ENCODE measurements at places on chromosomes 1 and 21.

GRCh38 chr1:37691497-37692077 lies 729 bp upstream of the CDCA8 start:
- DNase-seq: no peak

DNA sequence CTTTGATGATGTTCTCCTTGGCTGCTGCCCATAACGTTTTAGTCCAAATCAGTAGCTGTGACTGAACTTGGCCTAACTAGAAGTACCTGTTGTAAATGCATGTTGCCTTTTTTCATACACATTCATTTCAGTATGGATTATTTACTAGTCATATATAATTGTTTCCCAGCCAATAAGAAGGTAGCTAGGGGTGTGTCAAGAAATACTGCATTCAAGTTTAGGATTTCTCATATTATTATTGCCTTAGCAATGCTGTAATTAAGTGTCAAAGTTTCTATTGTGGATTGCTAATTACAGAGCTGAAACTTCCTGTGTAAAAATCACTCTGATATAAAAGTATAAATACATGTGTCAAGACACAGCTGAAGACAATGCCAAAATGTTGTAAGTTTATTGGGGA lies at the start of gene CLDN17:
Gene CLDN17 (minus strand): TSS at position 101 of the 400 bp plus-strand sequence. CDS start 188 bp downstream, outside the sequence.
- no peak for DNase-seq

- no peak for DNase-seq
Measured at GRCh38 chr1:10734962-10735544, 61.4 kb downstream of the CASZ1 start.

GRCh38 chr21:26883768-26884167 lies 38.6 kb upstream of the ADAMTS1 start:
- no peak for DNase-seq

GRCh38 chr1:22402356-22403053 lies 49.1 kb upstream of the ZBTB40 start:
- DNase-seq: no peak

DNA sequence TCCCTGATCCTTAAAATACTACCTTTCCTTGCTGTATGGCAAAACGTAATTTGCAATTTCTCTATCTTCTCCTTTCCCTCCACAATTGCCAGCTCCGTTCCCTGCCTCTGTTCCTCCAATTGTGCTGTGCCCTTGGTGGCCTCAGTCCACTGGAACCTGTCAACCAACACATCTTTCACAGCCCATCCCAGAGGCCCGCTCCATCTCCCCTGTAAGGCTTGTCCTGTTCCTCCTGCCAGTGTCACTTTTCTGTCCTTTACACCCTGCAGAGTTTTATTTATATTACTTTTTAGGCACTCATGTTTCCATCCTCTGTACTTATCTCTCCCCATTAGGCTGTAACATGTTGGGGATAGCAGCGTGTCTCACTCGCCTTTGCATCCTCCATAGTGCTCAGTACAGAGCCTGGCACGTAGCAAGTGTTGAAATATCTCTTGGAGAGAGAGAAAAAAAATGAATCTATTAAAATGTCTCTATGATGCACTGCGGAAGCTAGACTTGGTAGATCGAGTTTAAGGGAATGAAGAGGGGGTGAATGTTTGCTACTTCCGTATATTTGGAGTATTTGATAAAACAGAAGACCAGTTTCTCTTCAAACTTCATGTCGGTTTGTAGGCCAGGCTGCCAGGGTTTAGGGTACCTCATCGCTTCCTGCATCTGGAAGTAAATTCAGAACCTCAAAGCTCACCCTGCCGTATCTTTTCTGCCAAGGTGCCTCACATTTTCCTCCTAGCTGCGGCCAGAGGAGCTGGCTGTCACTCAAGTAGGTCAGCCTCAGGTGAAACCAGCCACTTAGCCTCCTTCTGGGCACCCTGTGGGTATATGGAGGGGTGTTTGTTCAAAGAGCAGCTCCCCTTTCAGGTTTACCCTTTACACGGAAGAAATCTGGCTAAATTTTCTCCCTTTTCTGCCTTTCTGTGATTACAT lies 303.8 kb downstream of the TM2D1 start:
- DNase-seq: no peak

- DNase-seq: no peak
Measured at GRCh38 chr1:89279011-89279466, 6.4 kb upstream of the GBP5 start.

- no peak for DNase-seq
Measured at GRCh38 chr1:228007049-228007800, 427 bp downstream of the WNT3A start.

DNA sequence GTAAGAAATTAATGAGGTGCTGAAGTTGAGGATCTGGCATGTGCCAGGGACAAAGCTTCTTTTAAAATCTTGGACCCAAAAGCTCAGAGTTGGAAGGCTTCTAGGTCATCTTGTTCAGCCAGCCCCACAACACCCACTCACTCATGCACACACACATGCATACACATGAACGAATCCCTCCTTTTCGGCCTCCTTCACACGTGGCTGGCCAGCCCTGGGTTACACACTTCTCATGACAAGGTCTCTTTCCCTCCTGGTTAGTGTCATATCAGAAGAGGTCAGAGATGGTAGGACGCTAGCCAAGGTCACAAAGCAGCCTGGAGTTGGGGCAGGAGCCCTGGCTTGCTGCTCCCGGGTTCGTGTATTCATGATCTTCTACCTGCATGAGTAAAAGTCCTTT lies 6.9 kb downstream of the DMBX1 start:
- DNase-seq: no peak

- no peak for DNase-seq
Measured at GRCh38 chr1:155093911-155094621, 15.4 kb downstream of the EFNA3 start.

- no peak for DNase-seq
Measured at GRCh38 chr1:95426772-95427171, 192.8 kb downstream of the RWDD3 start.

GRCh38 chr1:80657707-80658106 lies 1143.0 kb upstream of the ADGRL2 start:
- no peak for DNase-seq

DNA sequence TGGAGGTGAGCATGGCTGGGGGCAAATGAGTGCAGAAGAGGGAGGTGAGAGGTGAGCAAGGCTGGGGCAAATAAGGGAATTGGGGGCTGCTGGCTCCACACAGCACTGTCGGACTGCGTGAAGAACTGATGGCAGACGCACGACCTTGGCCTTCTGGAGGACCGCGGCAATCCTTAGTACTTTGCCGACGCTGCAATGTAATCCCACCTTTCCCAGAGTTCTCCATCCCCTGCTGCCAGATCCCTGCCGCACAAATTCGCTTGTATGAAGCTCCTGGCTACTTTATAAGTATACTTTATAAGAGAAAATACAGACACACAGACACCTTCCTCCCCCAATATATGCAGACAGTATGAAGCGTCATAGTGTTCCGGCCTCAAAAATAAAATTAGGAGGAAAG lies 472.4 kb downstream of the SMYD3 start:
- DNase-seq: no peak

GRCh38 chr1:33624261-33624990 lies 152.0 kb downstream of the ZSCAN20 start:
- DNase-seq: no peak

- no peak for DNase-seq
Measured at GRCh38 chr1:230791986-230792564, 44.9 kb downstream of the CAPN9 start.

- DNase-seq: no peak
Measured at GRCh38 chr1:11888206-11888876, 29.6 kb upstream of the NPPB start.

DNA sequence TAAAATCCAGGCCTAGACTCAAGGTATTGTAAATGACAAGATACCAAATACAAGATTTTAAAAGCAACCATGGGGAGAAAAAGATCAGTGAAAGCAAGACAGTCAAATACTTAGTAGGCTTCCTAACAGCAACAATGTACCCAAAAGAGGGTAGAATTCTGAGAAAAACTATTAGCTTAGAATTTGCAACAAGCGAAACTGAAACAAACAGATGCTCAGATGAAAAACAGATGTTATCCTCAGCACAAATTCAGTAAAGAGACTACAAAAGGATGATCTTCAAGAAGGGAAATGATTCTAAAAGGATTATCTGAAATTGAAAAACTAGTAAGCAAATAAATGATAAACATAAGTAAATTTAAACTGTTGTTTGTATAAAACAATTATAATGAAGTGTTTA lies 40.0 kb downstream of the PDC start:
- no peak for DNase-seq

GRCh38 chr1:100164216-100164615 lies 13.8 kb downstream of the LRRC39 start:
- no peak for DNase-seq

DNA sequence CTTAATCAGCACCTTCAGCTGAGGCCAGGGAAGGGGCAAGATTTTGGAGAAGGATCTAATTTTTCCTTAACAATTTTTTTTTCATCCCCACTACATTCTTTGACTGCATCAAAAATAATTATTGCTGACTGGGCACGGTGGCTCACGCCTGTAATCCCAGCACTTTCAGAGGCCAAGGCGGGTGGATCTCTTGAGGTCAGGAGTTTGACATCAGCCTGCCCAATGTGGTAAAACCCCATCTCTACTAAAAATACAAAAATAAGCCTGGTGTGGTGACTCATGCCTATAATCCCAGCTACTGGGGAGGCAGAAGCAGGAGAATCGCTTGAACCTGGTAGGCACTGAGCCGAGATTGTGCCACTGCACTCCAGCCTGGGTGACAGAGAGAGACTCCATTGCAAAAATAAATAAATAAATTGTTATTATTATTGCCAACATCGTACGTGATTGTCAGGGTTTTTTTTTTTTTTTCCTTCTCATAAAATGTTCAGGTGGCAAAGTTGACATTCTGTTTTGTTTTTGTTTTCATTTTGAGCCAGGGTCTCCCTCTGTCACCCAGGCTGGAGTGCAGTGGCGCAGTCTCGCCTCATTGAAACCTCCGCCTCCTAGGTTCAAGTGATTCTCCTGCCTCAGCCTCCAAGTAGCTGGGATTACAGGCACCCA lies 37.3 kb upstream of the MORC3 start:
- no peak for DNase-seq

DNA sequence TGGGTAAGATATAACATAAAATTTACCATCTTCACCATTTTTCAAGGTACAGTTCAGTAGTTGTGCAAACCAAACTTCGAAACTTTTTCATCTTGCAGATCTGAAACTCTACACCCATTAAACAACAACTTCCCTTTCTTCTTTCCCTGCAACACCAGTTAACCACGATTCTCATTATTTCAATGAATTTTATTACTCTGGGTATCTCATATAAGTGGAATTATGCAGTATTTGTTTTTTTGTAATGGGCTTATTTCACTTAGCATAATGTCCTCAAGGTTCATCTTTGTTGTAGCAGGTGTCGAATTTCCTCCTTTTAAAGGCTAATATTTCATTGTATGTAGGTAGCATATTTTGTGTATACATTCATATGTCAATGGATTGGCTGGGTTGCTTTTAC lies 146.1 kb downstream of the SPATA46 start:
- no peak for DNase-seq

DNA sequence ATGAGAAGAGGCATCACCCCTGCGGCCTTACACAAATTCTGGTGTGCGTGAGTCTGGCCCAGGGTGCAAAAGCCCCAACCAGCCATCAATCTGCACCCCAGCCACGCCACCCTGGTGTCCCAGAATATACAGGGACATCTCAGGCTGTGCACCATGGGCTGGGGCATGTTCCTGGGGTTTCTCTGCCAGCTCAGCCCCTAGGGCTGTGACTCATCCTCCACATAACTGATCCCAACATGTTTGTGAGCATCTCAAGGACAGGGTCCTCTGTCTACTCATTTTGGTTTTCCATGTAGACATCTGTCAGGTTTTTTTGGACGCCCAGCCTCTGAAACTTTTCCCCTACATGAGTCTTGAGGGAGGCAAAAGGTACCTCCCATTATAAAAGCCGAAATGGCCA lies 511 bp downstream of the ZNF683 start:
- DNase-seq: no peak

GRCh38 chr1:241849345-241849695 lies 1.3 kb downstream of the EXO1 start:
- DNase-seq: no peak

- DNase-seq: no peak
Measured at GRCh38 chr1:153526132-153526543, 9.7 kb downstream of the S100A6 start.

- no peak for DNase-seq
Measured at GRCh38 chr1:109312978-109313775, 6.4 kb upstream of the MYBPHL start.

DNA sequence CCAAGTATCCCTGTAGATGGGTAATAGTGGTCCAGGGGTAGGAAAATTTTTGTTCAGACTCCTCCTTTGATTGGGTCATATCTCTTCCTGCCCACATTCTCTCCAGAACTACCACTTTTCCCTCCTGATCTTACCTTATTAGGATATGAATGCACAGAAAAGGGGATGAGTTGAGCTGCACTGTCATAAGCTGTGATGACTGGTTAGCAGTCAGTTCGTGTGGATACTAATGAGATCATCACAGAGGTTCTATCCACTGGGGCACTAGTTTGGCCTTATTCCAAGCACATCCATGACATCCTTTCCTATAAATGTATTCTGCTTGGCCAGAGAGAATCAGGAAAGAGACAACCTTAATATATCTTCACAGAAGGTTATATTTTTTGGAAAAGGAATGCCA lies 22.1 kb upstream of the TBX15 start:
- DNase-seq: no peak

GRCh38 chr1:56491441-56491840 lies 87.9 kb downstream of the PLPP3 start:
- no peak for DNase-seq

DNA sequence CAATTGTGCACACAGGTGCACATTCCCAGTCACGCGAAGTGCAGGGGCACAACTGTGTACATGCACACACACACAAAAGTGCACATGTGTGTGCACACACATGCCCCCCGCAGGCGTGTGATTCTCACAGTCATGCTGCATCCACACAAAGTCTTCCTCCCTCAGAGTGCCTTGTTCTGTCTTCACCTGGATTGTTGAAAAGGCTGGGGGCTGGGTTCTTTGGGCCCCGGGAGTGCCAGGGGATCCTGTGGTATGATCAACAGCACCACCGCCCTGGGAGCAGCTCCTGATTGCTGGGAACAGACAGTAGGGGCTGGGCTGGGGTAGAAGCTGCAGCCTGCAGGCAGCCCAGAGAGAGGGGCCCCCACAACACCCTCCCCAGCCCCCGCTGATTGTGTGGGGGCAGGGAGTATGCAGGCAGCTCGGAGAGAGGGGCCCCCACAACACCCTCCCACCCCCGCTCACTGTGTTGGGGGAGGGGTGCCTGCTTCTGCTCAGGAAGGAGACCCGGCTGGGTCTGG lies 3.4 kb downstream of the COL18A1 start:
- DNase-seq: no peak

Data from stimulated activated CD4-positive, alpha-beta T cell treated with anti-CD3 and anti-CD28 coated beads, Interleukin-1b, Interleukin-23, amount 100 ng/mL, for 1 hour (primary cell).